Testis (tissue), 5 donors: ENCODE measurements at places on chromosomes 3 and 15. TPM values are rescaled to one million over a fixed set of nuclear protein-coding genes. Genes with fewer than 3 reads are reported as not detected.

Gene FSD2
- 0.19 TPM for total RNA-seq

Gene LRRC31
- 0.19 TPM for total RNA-seq

Gene CCDC71
- total RNA-seq = 55.0 TPM

Gene IL17RD
- total RNA-seq = 25.0 TPM

Gene SLC51A
- total RNA-seq = 35.1 TPM

Gene TNNC1
- total RNA-seq = 23.2 TPM

Gene SLC9C1
- 9.8 TPM for total RNA-seq

Gene CCDC33
- 18.5 TPM for total RNA-seq

Gene FBXL2
- total RNA-seq = 38.3 TPM

Gene CAMK2N2
- not detected for total RNA-seq

Gene TUSC7
- total RNA-seq = 9.1 TPM

Gene FES
- total RNA-seq = 18.6 TPM
